ENCODE measurements at places on chromosomes 2 and 18. TPM values are rescaled to one million over a fixed set of nuclear protein-coding genes. Genes with fewer than 3 reads are reported as not detected.

Gene CXCR4
- total RNA-seq, result 130 TPM

Gene NCKAP5
- 1.4 TPM for total RNA-seq

Gene OSBPL6
- 0.65 TPM for total RNA-seq

Gene PPIL3
- total RNA-seq, result 28.6 TPM

Gene PCARE
- not detected for total RNA-seq

Gene DNER
- 0.82 TPM for total RNA-seq

Gene SFTPB
- not detected for total RNA-seq

Gene RFTN2
- 7.8 TPM for total RNA-seq

Gene RND3
- total RNA-seq, result 104 TPM

Gene ACTG2
- total RNA-seq, result not detected

Gene CNOT9
- total RNA-seq, result 54.7 TPM

Gene COL6A3
- 29.8 TPM for total RNA-seq

Gene ZNF385B
- total RNA-seq, result not detected

Gene RGPD3
- total RNA-seq, result under 0.01 TPM

Gene GALNT1
- 169 TPM for total RNA-seq

All from bladder microvascular endothelial cell (primary cell).